Right renal pelvis (tissue), 4 donors: ENCODE measurements at places on chromosomes 16 and 17. TPM values are rescaled to one million over a fixed set of nuclear protein-coding genes. Genes with fewer than 3 reads are reported as not detected.

- no peak for DNase-seq
Measured at GRCh38 chr17:20066253-20066652, 57.1 kb downstream of the SPECC1 start.

GRCh38 chr16:46762583-46762982 lies 14.4 kb upstream of the MYLK3 start:
- DNase-seq, result no peak

GRCh38 chr17:75753514-75754377 lies 11.2 kb downstream of the GALK1 start:
- no peak for DNase-seq

DNA sequence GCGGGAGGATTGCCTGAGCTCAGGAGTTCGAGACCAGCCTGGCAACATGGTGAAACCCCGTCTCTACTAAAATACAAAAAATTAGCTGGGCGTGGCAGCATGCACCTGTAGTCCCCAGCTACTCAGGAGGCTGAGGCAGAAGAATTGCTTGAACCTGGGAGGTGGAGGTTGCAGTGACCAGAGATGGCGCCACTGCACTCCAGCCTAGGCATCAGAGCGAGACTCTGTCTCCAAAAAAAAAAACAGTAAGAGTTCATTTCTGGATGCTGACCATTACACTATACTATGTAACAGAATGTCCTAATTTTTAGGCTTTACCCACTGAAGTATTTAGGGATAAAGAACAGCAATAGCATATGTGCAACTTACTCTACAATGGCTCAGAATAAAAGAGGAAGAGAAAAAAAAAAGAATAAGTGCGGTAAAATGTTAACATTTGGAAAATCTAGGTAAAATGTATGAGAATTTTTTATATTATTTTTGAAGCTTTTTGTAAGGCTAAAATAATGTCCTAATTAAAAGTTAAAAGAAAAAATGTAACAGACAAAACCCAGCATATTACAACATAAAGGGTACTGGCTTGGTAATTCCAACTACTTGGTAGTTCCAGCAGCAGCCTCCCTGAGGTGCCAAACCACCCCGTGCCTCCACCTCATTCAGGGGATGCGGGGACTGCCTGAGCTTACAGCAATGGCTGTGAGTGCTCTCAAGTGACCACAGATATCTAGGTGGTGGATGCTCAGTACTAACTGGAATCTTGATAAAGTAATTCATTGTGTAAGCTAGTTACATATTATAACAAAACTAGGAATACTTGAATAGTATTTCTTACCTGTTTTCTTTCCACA lies 10.9 kb downstream of the COPS3 start:
- no peak for DNase-seq

DNA sequence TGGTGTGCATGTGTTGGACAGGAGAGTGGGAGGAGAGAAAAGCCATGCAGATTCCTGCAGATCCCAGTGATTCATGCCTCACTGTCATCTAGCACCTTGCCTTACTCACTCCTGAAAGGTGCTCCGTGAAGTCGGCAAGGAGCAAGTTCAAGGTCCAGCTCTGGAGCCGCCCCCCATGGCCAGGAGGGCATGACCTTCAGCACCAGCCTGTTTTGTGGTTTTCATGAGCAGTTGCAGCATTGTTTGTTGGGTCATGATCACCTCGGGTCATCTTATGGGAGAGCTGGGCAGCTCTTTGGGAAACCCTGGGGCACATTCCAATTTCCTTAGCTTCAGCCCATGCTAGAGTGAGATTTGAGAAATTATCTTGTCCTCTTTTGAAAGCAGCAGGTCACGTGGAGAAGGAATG lies 137.5 kb upstream of the IRX3 start:
- no peak for DNase-seq

PERCC1 gene
- not detected for polyA plus RNA-seq

TBC1D3H gene
- not detected for polyA plus RNA-seq

KRTAP3-1 gene
- polyA plus RNA-seq, result not detected
